Uterus (tissue), 4 donors: ENCODE measurements at places on chromosomes 1 and 21. TPM values are rescaled to one million over a fixed set of nuclear protein-coding genes. Genes with fewer than 3 reads are reported as not detected.

GRCh38 chr1:6937048-6937447 is 151.8 kb downstream of the CAMTA1 start:
- DNase-seq = no peak

DNA sequence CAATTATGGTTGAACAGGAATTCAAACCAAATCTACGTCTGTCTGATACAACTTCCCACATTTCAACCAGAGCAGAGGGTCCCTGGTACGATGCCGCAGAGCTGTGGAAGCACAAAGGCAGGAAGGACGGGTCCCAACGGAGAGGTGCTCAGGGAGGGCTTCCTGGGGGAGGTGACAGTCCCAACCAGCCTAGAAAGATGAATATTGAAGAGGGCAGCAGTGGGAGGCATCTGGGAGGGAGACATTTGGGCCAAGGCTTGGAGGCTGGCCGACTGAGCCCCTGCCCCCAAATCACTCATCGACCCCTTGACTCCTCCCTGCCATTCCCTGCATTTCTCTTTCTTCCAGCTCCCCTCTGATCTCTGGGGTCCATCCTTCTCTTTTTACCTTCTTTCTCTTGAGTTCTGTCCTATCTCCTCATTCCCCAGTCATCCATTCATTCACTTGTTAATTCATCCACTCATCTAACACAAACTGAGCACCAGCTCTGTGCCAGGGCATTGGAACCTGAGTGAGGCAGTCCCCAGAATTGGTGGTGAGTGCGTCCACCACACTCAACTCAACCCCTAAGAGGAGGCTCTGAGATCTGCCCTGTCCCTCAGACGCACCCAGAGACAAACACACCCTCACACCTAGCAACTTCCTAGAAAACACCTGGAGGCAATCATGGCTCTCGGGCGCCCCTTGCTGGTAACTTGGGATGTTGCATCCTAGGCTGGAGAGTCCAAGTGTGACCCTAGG is 13.2 kb upstream of the CELA3B start:
- DNase-seq = peak; percentile 80

PCBP3 gene
- not detected for total RNA-seq

DNA sequence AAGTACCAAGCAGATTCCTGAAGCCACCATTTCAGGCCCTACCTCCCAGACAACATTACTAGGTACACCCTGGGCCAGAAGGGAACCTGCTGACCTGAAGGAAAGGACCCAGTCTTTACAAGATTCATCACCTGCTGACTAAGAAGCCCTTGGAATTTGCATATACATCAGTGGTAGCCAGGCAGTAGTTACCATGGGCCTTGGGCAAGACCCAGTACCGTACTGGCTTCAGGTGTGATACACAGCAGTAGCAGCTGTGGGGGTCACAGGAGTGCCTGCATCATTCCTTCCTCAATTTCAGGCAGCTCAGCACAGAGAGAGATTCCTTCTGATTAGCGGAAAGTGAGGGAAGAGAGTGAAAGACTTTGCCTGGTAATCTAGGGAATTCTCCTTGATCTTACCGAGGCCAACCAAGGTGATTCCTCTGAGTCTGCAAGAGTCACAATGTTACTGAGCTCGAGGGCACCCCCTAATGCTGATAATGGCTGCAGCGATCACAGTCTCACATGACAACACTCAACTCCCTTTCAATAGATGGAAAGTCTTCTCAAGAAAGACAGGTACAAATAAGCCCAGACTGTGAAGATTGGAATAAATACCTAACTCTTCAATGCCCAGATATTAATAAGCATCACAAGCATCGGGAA is 22.0 kb upstream of the UHMK1 start:
- no peak for DNase-seq

CCDC30 gene
- 2.1 TPM for total RNA-seq

DNA sequence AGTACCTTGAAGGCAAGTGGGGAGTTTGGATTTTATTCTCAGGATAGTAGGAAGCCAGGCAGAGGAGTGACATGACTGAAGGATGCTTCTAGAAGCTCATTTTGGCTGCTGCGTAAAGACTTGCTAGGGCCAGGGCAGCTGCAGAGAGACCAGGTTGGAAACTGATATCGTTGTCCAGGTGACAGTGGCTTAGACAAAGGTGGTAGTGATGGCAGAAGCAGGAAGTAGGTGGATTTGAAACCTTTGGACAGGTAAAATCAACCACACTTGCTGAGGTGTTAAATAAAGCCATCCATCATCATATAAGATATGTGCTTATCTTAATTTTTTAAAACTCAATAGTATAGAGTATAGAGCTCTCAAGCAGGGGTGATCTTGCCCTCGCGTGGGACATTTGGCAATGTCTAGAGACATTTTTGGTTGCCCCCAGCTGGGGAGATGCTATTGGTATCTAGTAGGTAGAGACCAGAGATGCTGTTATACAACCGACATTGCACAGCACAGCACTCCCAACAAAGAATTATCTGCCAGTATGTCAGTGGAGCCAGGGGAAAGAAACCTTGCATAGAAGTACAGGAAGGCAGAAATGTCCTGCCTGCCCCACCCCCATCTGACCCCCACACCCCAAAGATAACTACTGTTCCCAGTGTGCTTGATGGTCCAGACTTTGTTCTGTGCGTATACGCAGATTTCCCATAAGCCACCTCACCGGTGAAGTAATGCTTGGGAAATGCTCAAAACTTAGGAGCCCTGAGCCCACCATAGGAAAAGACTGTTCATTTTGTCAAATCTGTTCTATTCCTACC is 31.1 kb downstream of the TMEM51 start:
- no peak for DNase-seq
